Ascending aorta (tissue), 2 donors: ENCODE measurements at places on chromosomes 3 and 15. TPM values are rescaled to one million over a fixed set of nuclear protein-coding genes. Genes with fewer than 3 reads are reported as not detected.

EFHB gene
- total RNA-seq: not detected

AADAC gene
- 1.2 TPM for total RNA-seq

ARHGEF3 gene
- 16.8 TPM for total RNA-seq

GOLGA8J gene
- total RNA-seq: 0.75 TPM

ANKUB1 gene
- not detected for total RNA-seq

ITGB5 gene
- 595 TPM for total RNA-seq

ST8SIA2 gene
- not detected for total RNA-seq

TGM5 gene
- total RNA-seq: not detected
